ENCODE measurements at places on chromosomes 7 and 10. TPM values are rescaled to one million over a fixed set of nuclear protein-coding genes. Genes with fewer than 3 reads are reported as not detected.

TLX1 gene
- total RNA-seq, result not detected

PIP gene
- not detected for total RNA-seq

NKX2-3 gene
- total RNA-seq, result not detected

UTF1 gene
- total RNA-seq, result not detected

THAP5 gene
- total RNA-seq, result 27.7 TPM

ITGB8 gene
- 7.9 TPM for total RNA-seq

JAKMIP3 gene
- total RNA-seq, result not detected
